ENCODE measurements at places on chromosomes 12 and 14.

- DNase-seq: no peak
Measured at GRCh38 chr12:52436828-52437474, 2.8 kb upstream of the KRT75 start.

GRCh38 chr12:122094735-122095631 is 16.4 kb downstream of the MLXIP start:
- DNase-seq: no peak

DNA sequence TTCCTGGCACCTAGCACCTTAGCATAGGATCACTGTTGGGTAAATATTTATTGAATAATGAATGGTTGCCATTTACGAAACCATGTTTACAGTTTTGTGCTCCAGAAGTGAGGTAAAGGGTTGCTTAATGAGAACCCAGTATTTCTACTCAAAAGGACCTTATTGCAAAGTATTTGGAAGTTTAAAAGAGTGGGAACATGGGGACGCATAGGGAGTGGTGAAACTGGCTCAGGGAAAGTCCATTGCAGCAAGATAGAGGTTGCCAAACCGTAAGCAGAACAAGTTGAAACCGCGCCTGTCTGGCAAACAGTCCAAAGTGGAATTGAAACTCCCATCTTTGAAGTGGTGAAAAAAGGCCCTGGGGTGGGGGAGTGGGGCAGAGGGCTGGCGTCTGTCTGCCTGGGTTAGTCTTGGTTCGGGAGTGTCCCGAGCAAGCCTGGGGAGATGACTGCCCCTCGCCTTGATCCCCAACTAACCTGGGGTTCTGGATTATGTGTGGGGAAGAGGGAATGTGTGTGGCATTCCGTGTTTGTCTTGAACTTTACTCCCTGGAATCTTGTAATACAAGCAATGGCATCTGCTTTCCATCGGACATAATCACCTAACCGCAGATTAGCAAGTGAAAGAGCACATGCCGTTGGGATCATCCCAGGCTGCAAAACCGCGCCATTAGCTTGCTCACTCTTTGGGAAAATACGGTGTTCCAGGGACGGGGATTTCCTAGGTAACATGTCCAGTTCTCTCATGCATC is 7.2 kb downstream of the ALDH2 start:
- no peak for DNase-seq

- peak; percentile 80 for DNase-seq
Measured at GRCh38 chr14:22386924-22387775, 201.9 kb downstream of the DAD1 start.

- DNase-seq: no peak
Measured at GRCh38 chr14:106489112-106489881, 962.9 kb downstream of the TMEM121 start.

DNA sequence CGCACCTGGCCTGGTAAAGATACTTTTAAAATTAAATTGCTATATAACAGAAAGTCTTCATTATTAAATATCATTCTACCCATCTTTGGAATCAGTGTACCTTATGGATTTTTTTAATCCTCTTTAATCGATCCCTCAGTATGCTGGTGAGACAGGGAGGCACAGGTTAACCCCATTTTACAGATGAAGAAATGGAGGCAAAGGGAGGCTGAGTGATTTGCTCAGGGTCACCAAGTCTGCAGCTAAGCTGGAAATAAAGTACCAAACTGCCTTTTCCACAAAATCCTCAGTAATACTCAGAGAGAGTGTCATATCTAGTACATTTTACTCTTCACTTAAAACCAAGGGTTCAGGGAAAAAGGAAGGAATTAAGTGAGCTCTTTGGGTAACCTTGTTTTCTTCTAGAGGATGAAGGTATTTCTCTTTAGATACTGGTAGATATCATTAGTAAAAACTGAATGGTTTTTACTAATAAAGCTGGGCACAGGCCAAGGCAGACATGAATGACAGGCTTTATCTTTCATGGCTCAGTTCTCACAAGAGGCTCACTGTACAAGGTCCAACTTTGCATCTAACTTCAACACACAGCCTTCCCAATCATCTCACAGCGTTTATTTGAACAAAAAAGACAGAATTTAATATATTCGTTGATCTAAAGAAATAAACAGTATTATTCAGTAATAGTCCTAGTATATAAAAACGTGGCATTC is 35.3 kb upstream of the TTC7B start:
- no peak for DNase-seq

- DNase-seq: peak; percentile 97
Measured at GRCh38 chr12:56158029-56158925, at the start of gene MYL6. TSS of gene MYL6 (plus strand) at chr12:56158359. CDS start at chr12:56158402, 43 bp downstream.

GRCh38 chr14:73726025-73726961 is 12.1 kb upstream of the PNMA1 start:
- DNase-seq: no peak

GRCh38 chr12:47079981-47080724 is 394 bp upstream of the AMIGO2 start:
- peak; percentile 45 for DNase-seq

- no peak for DNase-seq
Measured at GRCh38 chr12:129127211-129127610, 273.9 kb downstream of the GLT1D1 start.

DNA sequence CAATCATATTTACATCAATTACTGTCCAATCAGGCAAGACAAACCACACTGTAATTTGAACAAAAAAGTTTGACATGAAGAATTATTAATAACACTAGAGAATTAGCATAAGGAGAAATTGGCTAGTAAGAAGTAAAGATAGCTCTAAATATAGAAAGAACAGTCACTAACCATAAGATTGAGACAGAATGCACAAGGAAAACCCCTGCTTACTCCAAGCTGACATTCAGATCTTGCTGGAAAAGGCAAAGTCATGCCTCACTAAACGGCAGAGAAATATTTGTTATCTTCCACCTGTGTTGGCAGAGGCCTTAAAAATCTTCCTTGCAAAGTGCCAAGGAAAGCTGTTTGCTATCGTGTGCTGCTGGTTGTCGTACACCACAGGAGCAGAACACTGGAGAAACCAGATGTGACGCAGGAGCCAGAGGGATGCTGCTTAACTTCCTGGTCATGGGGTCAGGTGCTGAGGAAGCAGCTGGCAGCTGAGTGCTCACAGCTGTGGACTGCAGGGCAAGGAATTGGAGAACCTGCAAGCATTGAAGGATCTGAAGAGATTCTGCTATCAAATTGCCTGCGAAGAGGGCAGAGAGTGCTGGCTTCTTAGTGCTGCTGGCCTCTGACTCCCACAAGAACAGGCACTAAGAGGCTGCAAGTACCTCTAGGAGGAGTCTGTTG is 1323.3 kb downstream of the LRFN5 start:
- DNase-seq: peak; percentile 14

DNA sequence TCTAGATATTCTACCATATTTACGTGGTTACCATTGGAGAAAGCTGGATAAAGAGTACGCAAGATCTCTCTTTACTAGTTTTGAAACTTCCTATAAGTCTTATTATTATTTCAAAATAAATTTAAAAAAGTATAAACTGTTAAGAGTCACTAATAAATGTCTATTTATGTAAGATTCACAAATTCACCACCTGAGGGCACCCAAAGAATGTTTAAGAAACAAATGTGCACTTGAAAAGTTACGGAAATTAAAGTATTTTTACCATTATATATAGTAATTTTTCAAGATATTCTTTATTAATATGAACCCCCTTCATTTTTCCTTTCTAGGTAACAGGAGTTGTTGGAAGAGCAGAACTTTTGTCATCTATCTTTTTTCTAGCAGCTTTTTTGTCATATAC is 11.9 kb downstream of the TMTC3 start:
- DNase-seq: peak; percentile 7

Data from right renal pelvis (tissue), 4 donors.